ENCODE measurements at places on chromosomes 5 and 9.

GRCh38 chr5:151072630-151073025 is 8.2 kb downstream of the TNIP1 start:
- no peak for DNase-seq

DNA sequence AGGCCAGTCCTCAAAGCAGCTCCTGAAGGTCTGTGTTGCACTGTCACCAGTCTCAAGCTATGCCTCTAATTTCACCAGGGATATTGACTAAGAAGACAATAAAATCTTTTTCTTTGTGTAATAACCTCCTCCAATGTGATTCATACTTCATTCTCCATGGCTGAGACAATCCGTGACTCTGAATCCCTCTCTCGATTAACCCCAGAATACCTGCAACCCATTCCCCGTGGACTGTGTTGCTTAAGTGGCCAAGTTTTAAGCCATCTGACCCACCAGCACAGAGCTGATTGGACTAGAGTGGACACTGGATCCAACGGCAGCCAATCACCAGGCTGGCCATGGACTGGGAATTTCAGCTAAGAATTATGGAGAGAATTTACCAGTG is 5.4 kb upstream of the CCIN start:
- DNase-seq: no peak

DNA sequence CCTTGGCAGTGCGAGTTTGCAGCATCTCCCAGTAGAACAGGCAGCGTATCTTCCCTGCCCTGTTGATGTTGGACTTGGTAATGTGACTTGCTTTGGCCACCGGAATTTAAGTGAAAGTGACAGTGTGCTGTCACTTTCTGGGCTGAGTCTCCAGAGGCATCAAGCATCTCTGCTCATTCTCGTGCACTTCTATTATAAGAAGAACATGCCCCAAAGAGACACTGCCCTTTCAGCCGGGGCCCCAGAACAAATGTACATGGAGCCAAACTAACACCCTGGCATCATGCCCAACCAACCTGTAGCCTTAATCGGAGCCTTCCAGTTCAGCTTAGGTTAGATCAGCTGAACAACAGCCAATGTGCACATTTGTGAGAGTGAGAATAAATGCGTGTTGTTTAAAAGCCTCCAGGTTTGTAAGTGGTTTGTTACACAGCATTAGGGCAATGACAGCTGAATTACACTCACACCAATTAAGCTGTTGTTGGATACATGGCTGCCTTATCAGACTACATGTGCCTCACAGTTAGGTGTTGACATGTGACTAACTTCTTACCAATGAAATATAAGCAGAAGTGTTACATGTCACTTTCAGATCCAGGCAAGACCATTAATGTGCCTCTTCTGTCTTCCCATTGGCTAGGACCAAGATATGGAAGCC is 22.1 kb upstream of the FRMD3 start:
- DNase-seq: no peak

- DNase-seq: no peak
These were observed 147.3 kb downstream of the MTX3 start for GRCh38 chr5:79843450-79844388.

GRCh38 chr9:70576116-70576515 is 161.7 kb upstream of the KLF9 start:
- no peak for DNase-seq

- DNase-seq: no peak
These were observed 18.1 kb downstream of the SLC12A2 start for GRCh38 chr5:128101676-128102075.

DNA sequence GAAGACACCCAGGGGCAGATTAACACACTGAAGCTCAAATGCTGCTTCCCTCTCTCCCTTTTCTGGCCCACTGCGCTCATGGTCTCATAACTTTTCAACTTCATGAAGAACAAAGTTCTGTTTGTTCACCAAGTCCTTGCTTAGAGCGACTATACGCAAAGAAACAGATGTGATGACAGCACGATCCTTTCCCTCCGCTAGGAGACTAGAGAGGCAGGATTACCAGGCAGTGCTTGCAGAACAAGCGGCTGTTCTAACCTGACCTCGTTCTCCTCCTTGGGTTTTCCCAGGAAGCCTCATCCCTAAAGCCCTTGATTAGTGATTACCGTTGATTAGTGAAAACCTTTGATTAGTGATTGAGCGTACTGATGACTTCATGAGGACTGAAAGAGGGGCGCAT is 649.9 kb downstream of the IRX1 start:
- DNase-seq: no peak

DNA sequence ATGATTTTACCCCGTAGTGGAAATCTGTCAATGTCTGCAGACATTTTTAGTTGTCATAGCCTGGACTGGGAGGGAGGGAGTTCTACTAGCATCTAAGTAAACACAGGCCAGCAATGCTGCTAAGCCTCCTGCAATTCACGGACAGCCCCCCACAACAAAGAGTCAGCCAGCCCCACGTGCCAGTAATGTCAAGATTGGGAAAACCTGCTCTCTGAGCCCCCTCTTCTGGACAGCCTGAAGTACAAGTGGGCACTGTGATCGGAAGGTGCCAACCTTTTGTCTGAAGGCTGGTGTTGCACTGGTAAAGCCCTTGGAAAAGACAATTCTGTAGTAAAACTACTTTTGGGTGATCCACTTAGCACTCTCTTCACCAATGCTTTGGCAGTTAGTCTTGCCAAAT is 154.5 kb downstream of the TARS1 start:
- DNase-seq: no peak

DNA sequence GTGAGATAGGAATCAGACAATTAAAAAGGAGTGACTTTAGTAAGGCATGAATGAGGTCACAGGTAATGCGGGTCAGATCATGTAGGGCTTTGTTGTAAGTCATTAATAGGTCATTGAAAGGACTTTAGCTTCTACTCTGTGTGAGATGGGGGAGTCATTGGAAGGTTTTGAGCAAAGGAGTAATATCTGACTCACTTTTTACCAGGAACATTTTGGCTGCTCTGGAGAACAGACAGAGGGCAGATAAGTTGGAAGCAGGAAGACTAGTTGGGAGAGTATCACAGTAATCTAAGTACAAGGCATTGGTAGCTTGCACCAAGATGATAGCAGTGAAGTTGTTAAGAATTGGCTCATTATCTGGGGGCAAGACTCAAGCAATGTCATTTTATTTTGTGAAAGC is 37.4 kb downstream of the KIF2A start:
- no peak for DNase-seq

GRCh38 chr5:179852993-179853547 is 5.5 kb downstream of the MRNIP start:
- DNase-seq: no peak

DNA sequence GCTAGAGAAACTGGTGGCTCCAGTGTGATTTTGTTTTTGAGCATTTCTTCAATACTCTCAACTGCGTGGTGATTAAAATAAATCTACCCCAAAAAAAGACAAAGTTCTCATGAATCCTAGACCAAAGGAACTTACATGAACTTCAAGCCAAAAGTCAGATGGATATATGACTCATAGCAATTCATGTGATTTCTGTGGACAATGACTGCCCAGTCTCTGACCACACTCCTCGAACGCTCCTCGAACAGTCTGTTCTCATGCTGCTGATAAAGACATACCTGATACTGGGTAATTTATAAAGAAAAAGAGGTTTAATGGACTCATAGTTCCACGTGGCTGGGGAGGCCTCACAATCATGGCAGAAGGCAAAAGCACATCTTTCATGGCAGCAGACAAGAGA is 46.4 kb upstream of the CEP78 start:
- no peak for DNase-seq

DNA sequence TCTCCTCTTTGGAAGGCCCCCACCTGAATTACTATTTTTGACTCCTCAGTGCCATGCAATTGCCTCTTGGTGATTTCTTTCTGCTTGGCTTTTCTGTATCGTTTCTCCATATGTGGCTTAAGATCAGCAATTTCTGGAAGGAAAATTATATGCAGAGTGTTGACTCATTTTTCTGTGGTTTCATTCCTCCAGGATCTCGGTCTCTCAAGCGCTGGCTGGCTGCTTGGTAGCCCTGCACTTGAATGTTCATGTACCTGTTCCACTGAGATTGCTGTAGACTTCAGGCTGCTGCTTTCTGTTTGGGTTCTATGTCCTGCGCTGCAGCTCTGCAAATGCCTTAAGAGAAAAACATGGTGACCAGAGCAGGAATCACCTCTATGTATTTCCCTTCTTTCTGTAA is 77.6 kb downstream of the INIP start:
- no peak for DNase-seq

DNA sequence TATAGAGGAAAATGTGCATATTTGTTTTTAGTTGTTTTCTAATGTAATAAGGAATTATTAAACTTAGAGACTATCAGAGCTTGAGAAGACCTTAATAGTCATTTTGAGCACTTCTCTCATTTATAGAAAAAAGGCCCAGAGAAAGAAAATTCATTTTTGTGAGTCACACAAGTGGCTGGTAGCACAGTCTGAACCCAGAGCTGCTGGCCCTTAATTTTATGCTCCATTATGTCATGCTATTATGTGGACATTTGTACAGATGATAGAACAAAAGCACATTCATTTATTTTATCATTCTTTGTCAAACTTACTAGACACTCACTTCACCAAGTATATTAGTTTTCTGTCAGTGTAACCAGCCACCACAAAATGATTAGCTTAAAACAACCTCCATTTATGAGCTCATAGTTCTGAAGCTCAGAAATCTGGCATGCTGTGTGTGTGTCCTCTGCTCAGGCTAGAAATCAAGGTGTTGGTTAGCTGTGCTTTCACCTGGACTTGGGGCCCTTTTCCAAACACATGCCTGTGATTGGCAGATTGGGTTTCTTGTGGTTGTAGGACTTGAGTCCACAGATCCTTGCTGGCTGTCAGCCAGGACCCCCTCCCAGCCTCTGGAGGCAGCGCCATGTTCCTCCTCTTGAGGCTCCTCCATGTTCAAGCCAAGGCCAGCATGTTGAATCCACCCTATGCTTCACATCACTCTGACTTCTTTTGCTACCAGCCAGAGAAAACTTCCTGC is 188.9 kb downstream of the ARHGAP26 start:
- no peak for DNase-seq

- DNase-seq: no peak
These were observed 53.4 kb downstream of the ROR2 start for GRCh38 chr9:91896513-91897121.

DNA sequence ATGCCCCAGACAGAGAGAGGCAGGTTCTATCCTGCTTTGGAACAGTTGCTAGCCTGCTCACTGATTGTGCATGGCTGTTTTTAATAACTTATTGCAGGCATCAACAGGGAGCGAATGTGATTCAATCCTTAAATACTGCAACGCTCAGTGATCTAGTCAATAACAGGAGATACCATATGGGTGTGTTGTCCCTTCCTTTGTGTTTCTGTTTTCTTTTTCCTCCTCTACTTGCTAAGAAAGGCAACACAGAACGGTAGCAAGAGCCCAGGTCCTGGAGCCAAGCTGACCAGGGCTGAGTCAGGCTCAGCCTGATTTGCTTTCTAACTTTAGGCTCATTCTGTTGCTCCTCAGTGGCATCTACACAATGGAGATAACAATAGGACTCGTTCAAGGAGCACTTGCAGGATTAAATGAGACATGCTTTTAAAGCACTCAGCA is 98.6 kb upstream of the EQTN start:
- no peak for DNase-seq

DNA sequence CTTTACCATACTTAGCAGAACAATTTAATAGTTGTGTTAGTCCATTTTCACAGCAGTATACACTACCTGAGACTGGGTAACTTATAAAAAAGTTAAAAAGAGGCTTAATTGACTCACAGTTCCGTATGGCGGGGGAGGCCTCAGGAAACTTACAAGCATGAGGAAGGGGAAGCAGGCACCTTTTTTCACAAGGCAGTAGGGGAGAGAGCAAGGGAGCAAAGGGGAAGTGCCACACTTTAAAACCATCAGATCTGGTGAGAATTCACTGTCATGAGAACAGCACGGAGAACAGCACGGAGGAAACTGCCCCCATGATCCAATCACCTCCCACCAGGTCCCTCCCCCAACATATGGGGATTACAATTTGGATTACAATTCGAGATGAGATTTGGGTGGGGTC is 269.9 kb downstream of the MTRR start:
- no peak for DNase-seq

GRCh38 chr5:114319821-114320220 is 42.0 kb upstream of the KCNN2 start:
- DNase-seq: no peak

All from stimulated activated CD8-positive, alpha-beta memory T cell treated with anti-CD3 and anti-CD28 coated beads, Interleukin-15, amount 100 ng/mL, for 1 hour (primary cell).